Spleen (tissue), 13 donors: ENCODE measurements at places on chromosomes 7 and 10.

DNA sequence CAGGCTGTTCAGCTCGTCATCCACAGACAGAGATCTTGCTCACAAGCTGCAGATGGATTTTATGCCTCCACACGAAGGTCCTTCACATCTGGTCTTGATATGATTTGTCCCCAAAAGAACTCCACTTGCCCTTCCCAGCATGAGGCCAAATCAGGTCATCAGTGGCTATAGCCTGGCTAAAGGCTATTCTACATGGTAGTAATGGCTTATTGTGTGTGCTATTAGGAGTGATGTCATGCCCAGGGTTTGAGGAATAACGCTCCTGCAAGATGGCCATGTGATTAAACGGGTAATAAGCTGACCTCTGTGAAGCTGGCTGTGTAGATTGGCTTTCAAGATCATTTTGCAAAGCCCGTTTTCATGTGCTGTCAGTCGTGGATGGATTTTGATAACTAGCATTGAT lies 313.8 kb downstream of the FRMD4A start:
- no peak for DNase-seq

DNA sequence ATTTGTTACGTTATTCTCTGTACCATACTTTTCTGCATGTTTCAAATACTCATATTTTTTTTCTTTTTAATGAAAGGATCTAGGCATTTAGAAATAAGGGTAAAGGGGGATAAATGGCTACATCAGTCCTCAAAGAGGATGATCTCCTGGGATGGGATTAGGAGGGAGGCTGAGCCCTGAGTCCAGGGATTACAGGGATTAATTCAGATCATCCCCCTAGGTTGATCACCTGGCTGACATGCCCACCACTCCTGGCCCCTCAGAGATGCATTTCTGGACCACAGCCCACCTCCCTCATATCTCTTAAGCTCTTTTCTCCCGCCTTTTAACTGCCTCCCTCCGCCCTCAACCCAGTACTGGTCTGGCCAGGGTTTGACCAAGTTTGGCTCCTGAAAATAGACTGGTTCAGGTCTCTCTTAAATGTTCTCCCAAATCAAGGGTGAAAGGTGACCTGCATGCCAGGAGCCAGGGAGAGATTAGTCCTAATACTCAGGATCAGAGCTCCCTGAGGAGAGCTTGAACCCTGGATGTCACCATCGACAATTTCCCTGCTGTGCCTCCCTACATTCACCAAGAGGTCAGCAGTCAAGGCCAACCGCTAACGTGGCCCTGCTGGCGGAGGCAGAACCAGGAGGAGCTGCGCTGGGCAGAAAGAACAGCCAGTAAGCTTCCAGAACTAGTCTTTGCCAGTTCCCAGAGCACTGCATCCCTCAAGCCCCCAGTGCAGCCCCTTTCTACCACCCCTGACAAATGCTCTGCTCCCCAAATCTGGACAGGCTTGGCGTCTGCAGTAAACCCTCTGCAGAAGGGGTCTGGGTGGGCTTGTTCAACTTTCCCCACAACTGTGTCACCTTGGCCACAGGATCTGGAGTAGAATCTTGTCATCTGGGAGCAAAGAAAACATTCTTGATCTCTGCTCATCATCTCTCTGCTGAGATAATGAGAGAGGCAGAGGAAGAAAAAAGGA lies 3.0 kb upstream of the CCDC136 start:
- no peak for DNase-seq

- no peak for DNase-seq
Measured at GRCh38 chr7:138825049-138825721, 27.2 kb upstream of the ATP6V0A4 start.

DNA sequence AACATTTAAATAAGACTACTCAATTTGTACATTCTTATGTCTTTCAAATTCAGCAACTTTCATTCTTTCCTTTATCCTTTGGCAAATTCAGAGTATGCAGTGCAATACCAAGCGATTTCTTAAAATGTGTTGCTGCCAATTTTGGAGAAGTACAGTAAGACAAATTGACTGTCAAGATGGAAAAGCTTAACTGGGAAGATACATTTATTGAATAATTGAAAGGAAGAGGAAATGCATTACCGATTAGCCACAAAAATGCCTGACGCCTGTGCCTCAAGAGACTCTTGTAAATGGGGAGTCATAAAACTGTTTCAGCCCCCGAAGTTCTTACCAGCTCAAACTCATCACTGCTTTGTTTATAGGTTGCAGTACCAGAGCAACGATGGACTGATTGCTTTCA lies 373.3 kb upstream of the GALNT17 start:
- DNase-seq = no peak

GRCh38 chr7:141304291-141304690 lies 230.4 kb downstream of the TMEM178B start:
- DNase-seq = no peak

DNA sequence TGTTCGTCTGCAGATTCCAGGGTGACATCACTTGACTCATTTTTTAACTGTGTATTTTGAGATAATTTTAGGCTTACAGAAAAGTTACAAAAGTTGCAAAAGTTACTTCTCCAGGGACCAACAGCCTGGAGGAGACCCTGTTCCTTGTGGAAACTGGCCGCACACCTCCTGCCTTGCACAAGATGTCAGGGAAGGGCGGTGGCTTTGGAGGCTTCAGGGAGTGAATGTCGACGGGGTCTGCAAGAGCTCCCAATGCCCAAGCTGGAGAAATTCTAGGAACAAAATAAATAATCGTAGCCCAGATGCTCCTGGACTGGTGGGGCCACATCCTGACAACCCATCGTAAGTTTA lies 62.2 kb upstream of the FAM20C start:
- DNase-seq = no peak

DNA sequence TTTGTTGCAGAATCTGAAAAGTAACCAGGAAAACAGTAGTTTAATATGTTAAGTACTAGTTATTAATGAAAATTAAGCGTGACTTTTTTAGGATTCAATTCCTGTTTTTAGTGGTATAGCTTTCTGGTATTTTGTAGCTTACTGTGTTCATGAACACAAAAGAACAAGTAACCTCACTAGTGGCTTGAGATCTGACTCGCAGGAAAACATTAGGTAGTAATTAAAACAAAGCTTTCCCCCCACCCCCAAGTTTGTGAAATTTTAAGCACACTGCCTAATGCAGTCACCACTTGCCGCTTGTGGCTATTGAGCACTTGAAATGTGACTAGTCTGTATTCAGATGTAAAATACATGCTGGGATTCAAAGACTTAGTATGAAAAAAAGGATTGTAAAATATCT lies 102.5 kb upstream of the RPA3 start:
- DNase-seq = no peak

- DNase-seq = no peak
Measured at GRCh38 chr10:12269056-12269455, 73.1 kb downstream of the CDC123 start.

DNA sequence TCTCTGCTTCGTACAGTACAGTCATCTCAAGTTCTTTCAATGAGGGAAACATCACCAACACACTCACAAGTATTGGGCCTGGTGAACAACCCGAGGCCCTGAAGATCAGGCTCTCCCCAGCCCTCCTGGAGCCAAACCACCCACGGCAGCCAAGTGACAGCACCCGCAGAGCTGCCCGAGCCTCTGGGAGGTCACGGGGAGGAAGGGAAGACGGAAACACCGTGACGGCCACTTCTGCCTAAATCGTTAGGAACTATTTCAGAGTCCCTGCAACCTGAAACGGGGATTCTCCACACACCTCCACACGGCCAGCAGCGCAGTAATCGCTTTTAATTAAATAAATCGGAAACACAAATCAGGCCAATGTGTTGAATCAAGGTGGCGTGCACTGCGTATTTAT lies 222.6 kb downstream of the MAD1L1 start:
- peak; percentile 58 for DNase-seq

- DNase-seq = no peak
Measured at GRCh38 chr7:7867846-7868571, 100.6 kb upstream of the GLCCI1 start.

- no peak for DNase-seq
Measured at GRCh38 chr10:70371846-70372245, 10.6 kb downstream of the LRRC20 start.

- no peak for DNase-seq
Measured at GRCh38 chr10:19937989-19938388, 121.8 kb downstream of the PLXDC2 start.

DNA sequence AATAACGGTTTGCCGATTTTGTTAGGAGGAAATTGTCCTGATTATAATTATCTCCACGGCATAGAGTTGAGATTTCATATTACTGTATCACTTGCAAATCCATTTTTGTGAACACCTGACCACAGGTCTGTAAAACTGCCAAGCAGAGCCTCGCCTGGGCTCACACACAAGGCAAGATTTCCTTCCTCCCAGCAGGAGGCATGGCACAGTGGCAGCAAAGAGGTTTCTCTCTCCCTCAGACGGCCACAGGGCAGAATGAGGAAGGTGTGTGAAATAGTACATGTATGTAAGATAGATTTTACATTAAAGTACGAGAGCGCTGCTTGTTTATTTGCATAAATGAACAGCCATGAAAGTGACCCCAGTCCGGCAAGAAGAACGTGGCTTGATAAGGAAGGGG lies 130.1 kb downstream of the CELF2 start:
- DNase-seq = peak; percentile 83

DNA sequence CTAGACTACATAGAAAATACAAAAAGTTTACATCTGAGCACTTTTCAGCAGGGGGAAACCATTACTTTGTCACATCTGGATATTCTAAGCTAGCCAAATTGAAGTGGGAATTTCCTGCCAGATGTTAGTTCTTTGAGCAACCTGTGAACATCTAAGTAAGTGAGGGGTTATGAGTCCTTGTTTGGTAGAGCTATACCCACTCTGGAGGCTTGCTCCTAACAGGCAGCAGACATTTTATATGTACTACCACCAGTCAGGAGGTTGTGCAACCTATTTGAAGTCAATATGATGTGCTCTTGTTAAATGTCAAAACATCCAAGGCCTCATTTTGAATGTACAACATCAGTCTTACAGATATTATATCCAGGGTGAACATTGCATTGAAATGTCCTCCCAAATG lies 143.3 kb upstream of the KAT6B start:
- DNase-seq = no peak

- DNase-seq = no peak
Measured at GRCh38 chr10:62890395-62890794, 74.2 kb upstream of the EGR2 start.

- DNase-seq = no peak
Measured at GRCh38 chr10:89283025-89283935, 18.6 kb upstream of the IFIT2 start.

DNA sequence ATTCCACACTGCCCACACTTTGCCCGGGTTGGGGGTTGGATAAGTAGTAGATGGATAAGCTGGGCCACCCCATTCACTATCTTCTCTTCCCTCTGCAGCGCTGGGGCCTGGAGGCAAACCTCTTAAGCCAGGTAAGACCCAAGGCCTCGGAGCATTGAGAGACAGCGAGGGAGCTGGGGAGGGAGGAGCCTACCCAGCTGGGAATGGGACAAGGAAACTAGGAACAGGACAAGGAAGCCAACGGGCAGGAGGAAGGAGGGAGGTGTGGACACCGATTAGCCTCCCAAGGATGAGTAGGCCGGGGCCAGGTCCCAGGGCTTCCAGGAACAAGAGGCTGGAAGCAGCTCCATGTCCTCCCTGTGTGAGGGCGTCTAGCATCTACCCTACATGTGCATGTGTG lies 9.6 kb downstream of the ELN start:
- no peak for DNase-seq

DNA sequence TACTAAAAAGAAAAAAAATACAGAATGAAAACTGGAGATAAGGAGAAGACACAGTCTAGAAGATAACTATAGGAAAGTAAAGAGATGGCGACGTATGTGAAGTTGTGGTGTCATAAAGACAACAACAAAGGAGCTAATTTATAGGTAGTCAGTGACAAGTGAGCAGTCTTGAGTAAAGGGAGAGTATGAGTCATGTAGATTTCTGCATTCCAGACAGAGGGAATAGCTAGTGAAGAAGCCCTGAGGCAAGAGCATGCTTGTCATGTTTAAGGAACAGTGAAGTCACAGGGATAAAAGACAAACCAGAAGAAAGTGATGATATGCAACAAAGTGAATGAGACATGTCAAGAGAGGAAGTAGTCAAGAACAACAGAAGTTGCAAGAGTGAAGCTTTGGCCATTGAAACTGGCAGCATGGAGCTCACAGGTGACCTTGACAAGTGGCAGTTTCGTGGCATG lies 2.3 kb upstream of the MIOS start:
- DNase-seq = no peak

DNA sequence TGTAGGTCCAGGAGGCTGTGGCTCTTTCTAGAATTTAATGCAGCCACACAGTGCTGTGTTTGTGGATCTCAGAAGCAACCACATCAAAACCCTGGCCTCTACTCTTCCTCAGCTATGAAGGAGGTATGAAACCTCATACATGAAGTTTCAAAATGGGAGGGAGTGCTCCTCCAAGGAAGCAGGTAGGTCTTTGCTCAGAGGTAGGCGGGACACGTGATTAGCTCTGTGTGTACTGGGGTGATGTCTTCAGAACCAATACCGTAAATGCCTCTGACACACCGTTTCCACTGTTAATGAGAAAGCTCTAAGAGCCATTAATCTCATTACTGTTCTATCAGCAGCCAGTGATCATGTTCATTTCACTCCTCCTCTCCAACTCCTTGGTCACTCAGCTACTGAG lies 126.1 kb downstream of the PLXNA4 start:
- no peak for DNase-seq

DNA sequence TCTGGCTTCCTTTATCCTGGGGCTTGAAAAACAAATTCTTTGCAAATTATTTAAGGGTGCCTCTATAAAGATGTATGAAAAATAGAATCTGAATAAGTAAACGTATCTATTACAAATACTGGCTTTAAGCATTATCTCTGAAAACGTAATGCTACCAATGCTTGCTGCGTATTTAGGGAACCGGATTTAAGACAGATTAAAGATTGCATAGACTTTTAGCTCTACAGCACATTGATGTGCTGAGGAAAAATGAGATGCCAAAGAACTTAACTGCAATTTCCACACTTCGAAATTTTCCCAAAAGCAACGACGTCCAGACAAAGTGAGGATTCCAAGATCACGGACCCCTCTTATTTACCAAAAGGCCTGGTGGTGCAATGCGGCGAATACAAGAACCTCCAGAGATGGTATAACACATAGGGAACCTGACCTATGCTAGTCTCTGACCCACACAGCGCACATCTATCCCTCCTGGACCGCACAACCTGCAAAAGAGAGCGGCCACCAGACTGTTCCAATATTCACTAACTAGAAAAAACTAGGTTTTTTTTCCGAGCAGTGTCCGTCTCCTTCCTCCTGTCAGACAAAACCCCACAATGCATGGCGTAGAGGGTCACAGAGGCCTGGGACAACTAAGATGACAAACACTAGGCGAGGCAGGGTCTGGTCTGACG lies 34.3 kb upstream of the PHF14 start:
- no peak for DNase-seq

- no peak for DNase-seq
Measured at GRCh38 chr10:13352519-13352918, 4.4 kb upstream of the SEPHS1 start.
